ENCODE measurements at places on chromosomes 12 and 14.

- DNase-seq, result no peak
Measured at GRCh38 chr14:24986206-24986893, 63.6 kb downstream of the STXBP6 start.

- DNase-seq, result no peak
Measured at GRCh38 chr14:95486875-95487668, 29.4 kb downstream of the SYNE3 start.

GRCh38 chr12:55723516-55724225 is 3.5 kb downstream of the RDH5 start:
- DNase-seq, result no peak

DNA sequence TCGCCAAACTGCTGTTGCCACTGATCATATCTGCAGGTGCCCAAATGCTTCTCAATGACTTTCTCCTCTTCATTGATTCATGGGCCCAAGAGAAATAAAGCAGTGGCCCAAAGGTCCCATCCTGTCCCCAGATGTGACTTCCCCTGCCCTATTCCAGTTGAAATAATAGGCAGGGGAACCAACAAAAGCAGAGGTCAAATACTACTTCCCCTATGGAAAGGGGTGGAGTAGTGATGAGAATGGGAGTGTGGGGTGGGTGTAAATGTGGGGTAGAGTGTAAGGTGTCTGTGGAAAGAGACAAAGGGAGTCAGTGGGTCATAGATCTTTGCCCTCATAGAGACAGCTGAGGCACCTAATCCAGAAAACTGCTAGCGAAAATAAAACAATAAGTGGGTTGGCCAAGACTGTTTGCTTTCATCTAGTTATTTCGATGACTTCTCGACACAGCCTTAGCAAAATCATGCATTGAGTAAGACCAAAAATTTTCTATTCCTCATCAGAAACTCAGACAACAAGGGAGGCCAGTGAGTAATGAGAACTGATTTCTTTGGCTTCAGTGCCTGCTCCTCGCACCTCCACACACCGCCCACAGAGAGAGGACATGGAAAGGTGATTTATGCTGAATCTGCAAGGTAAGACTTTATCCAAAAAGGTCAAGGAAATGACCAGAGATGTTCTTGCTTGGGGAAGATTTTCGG is 10.9 kb upstream of the IL22 start:
- DNase-seq, result no peak

DNA sequence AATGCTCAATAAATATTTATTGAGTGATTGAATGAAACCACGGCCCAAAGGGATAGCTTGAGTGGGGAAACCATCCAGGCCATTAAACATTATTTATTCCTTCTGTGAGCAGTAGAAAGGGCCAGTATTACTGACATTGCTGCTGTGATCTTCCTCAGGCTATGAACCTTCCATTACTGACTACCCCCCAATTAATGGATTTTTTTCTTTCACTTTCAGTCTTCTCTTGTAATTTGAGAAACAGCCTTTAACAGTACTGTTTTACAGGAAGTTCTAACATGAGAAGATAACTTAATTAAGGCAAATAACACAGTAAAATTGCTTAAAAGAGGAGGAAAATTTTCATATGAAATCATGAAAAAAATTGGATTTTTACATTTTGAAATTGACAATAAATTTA is 629.5 kb downstream of the TRHDE start:
- DNase-seq, result no peak
